ENCODE measurements at places on chromosomes 2 and 18.

DNA sequence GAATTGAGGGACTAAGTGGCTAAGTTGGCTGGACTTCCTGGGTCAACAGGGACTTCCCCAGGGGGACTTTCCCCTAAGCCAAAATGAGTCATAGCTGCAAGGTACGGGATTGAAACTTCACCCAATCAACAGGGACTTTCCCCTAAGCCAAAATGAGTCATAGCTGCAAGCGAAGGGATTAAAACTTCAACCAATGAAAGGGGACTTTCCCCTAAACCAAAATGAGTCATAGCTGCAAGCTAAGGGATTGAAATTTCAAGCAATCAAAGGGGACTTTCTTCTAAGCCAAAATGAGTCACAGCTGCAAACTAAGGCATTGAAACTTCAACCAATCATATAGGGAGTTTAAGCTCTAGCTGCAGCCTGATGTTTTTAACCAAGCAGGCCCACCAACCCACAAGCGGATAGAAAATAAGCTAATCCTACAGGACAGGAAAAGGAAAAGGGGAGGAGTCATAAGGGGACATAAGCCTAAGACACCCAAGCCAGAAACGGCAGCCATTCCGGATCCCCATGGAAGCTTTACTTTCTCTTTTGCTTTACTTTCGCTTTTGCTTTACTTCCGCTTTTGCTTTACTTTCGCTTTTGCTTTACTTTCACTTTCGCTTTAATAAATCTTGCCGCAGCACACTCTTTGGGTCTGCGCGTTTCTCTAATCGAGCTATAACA, 1375.4 kb upstream of the CELF4 start:
- DNase-seq: no peak

DNA sequence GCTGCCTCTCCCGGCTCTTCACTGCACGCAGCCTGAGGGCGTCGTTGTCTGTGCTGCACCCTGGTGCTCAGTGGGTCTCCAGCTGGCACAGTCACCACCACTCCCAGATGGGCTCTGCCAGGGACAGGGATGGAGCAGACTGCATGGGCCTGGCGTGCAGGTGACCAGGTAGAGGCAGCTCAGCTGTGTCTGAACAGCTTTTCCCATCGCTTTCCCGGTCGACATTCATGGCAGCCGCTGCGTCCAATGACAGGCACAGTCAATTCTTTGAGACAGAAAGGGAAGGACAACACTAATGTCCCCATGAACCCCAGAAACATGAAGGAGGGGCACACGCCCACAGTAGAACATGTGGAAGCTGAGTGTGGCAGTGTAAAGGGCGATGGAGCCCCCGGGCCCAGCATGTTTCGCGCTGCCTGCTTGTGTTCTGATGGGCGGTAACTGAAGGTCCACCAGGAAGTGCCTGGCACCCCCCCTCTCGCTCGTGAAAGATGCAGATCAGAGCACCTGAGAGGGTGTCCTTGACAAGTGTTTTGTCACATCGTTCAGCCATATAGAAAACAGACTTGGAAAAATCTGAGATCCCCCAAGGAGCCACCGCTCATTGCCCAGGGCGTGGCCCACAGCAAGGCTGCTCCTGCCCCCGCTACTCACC, 122.4 kb downstream of the NFATC1 start:
- peak; percentile 21 for DNase-seq

- no peak for DNase-seq
These were observed 104.9 kb downstream of the TRABD2A start for GRCh38 chr2:84776011-84776410.

GRCh38 chr2:133581010-133581760, 12.9 kb upstream of the NCKAP5 start:
- no peak for DNase-seq

GRCh38 chr2:217559084-217559483, 443.7 kb downstream of the TNS1 start:
- no peak for DNase-seq

DNA sequence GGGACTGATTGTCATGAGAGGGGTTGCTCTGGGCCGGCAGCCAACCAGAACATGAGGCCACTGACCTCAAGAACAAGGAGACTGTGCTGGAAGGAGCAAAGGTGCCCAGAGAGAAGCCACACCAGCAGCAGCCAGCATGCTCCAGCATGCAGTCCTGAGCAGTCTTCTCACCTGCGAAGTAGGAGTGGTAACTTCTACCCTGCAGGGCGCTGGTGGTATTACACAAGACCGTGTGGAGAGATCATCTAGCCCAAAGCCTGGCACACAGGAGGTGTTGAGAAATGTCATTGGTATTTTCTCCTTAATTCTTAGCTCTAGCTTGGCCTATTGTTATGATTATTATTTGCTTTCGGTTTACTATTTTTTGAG, 132.7 kb downstream of the TSN start:
- no peak for DNase-seq

DNA sequence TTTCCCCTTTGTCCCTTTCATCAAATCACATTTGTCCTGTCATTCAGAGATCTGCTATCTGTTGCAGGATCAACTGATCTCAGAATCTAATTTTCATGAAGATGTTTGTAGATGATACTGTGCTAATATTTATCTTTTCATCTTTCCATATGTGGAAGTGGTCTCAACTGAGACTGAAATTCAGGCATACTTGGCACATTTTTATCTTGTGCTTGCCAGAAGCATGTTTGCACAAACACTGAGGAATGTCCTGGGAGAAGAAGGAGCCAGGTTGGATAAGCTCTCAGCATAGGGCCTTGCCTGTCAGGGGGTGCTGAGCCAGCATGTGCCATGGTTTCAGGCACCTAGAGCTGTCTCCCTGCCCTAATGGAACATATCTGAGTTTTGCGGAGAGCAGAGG, 24.5 kb upstream of the MMADHC start:
- no peak for DNase-seq

DNA sequence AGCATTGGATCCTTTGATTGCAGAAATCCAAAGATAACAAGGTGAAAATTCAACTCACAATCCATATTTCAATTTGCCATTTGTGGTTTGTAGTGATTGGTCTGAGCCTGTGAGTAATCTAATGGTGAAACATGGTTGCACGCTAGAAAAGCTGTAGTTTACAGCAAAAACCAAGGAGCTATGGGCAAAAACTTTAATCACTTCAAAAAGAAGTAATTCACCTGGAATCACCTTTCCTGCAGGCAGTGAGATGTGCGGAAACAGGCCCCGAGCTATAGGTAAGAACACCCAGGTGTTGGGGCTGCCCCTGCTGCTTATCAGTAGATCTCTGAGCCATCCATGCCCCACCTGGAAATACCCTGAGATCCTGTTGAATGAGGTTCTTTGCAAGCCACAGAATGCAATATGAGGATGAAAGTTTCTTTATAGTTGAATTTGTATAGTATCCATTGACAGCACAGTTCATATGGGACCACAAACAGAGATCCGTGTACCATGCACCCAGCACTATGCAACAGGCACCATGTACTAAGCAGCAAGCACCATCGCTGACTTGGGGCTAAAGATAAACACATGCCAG, 208.2 kb downstream of the SPP2 start:
- DNase-seq: no peak

- no peak for DNase-seq
These were observed 57.0 kb upstream of the ITM2C start for GRCh38 chr2:230807729-230808128.

- no peak for DNase-seq
These were observed 272.2 kb upstream of the ID2 start for GRCh38 chr2:8409461-8410260.

GRCh38 chr2:45774688-45775244, 123.3 kb downstream of the PRKCE start:
- DNase-seq: no peak

- no peak for DNase-seq
These were observed 15.5 kb downstream of the KLF7 start for GRCh38 chr2:207150284-207150683.

GRCh38 chr2:107285621-107286299, 399.8 kb upstream of the ST6GAL2 start:
- no peak for DNase-seq

GRCh38 chr2:98277162-98277859, 68.9 kb upstream of the CNGA3 start:
- no peak for DNase-seq

DNA sequence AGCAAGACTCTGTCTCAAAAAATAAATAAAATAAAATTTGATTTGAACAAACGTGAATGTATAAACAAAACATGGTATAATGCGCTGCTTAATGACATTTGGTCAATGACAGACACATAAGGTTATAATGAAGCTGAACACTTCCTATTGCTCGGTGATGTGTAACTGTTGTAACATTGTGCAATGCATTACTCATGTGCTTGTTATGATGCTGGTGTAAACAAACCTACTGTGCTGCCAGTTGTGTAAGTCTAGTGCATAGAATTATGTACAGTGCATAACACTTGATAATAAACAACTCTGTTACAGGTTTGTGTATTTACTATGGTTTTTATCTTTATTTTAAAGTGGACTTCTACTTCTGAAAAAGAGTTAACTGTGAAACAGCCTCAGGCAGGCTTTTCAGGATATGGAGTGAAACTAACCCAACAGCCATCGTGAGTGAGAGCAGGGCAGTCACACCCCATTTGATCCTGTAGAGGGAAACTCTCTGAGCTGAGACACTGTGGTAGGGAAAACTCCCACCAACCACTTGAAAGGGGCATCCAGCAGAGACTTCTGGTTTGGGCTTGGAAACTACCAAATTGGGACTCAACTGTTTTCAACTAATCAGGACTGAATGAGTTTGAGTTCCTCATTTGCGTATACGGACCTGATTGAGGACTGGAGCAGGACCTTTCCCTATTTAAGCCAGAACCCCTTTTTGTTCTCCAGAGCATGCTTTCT, 8.7 kb upstream of the RPRD1A start:
- DNase-seq: no peak

DNA sequence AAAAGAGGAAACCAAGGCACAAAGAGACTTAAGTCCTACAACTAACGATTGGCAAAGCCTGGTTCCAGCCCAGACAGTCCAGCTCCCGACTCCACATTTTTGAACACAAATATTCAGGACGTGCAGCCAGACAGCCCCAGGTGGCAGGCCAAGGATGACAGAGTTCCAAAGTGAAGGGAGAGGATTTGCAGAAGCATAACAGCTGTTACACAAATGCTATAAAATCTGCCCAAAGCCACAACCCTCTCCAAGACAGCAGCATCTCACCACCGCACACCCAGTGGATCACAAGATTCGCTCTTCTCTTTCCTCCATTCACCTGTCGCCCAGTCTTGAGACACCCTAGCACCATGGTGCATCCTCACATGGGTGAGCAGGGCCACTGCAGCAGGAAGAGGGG, 227.1 kb upstream of the ID2 start:
- no peak for DNase-seq

DNA sequence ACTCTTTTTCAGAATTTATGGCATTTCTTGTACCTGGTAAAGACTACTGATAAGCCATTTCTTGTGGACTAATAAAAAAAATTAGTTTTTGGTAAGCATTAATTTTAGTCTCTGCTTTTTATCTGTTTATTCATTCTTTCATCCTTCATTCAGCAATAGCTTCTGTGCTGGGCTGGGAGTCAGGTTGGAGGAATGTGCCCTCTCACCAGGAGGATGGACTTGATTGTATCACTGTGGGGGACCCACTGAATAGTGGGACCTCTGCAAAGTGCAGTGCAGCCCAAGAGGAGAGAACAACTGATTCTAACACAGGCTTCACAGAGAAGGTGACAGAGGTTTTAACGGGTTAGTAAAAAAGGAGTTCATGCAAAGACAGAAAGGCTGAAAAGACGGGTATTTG, 39.1 kb downstream of the CDC42EP3 start:
- no peak for DNase-seq

- DNase-seq: no peak
These were observed 10.9 kb downstream of the FAM98A start for GRCh38 chr2:33588232-33588631.

DNA sequence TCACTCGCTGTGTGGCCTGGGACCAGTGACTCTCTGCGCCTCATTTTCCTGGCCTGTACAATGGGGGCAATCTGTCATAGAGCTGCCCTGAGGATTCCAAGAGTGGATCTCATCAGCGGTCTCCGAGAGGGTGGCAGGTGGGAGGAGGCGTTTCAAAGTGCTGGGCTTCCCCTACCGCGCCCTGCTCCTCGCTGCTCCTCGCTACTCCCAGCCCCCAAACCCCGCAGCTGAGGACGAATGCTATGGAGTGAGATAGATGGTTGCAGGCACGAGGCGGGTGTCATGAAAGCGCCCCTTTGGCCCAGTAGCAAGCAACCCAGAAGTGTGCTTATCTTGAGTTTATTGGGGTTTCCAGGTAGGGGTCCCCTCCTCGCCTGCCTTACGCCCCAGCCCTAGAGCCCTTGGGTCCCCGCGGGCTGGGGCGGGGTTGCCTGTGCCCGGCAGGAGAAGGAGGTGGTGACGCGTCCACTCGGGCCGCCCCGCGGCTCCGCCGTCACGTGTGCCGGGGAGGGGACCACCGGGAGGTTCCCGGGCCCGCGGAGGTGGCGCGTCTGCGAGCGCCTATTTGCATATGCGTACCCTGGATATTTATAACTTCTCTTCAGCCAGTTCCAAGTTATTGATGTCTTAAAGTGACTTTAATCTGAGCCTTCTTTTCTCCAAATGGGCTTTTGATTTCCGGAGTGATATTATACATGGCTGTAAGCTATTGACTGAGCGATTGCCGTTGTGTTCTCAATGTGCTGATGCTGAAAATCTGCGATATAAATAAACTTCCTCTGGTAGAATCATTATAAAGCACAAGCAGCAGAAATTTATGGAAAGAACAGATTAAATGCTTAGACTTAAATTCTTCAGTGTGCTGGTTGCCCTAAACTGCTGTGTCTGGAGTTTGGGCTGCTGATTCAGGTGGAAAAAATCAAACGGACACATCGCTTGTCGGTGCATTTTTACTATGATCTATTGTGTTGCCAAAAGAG, 263.7 kb downstream of the ATAD2B start:
- DNase-seq: peak; percentile 76

- no peak for DNase-seq
These were observed 121.3 kb downstream of the GREB1L start for GRCh38 chr18:21363348-21363747.

DNA sequence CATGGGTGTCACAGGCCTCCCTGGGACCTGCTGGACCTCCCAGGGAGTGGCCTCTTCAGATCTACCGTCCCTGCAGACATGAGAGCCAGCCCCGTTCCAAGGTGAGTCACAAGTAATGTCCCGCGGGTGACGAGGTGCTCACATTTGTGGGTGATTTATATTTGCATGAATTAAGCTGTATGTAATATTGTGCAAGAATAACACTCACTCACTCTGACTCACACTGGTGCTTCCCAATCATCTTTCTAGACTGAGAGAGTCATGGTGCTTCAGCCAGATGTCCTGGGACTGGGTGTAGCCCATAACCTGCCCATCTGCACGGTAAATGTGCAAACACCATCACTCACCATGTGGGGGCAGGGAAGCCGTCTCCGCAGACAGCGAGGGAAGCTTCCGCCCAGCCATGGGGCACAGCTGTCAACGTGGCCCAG, 347.5 kb upstream of the SALL3 start:
- DNase-seq: no peak

DNA sequence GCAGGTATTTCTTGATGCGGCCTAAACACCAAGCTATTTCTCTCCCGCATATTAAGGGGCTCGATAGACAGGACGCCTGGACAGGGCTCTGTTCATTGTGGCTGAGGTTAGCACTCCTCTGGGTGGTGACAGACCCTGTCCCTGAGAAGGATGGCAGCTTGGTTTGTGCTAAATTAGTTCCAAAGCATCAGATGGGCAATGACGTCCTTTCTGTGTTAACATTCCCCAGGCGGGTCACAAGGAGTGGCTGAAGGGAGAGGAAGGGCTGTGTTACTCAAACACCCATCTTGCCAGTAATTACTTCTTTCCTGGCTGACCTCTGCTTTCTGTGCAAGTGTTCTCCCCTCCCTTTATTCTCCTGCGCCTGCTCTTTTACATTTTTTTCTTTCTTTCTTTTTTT, 75.0 kb downstream of the TMEM247 start:
- DNase-seq: no peak

- DNase-seq: no peak
These were observed 19.1 kb downstream of the RTP5 start for GRCh38 chr2:241888641-241889040.

Measured in right forelimb (tissue), 1 donor.